ENCODE measurements at places on chromosomes 7 and 10.

- no peak for DNase-seq
Measured at GRCh38 chr7:92820191-92820590, 16.2 kb downstream of the CDK6 start.

DNA sequence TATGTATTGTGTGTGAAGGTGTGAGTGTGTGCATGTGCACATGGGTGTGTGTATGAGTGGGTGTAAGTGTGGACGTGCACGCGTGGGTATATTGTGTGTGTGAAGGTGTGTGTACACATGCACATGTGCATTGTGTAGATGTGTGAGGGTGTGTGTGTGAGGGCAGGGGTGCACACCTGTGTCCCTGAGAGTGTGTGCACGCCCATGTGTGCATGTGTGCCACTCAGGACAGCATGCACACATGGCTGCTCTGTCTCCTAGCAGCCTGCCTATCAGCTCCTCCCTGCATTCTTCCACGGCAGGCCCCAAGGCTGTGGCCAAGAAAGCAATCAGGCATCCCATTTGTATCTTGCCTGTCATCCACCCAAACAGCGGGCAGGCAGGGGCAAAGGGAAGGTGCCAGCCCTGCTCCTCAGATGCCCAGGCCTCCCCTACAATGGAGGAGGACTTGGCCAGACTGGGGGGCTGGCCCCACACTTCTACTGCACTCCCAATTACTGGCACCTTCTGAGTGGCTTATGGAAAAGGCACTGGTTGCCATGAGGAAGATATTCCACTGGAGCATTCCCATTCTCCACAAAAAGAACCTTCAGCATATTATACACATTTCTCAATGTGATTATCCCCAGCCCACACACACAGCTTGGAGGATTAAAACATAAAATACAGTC is 380.4 kb upstream of the ZMIZ1 start:
- no peak for DNase-seq

GRCh38 chr7:108083980-108084379 is 46.2 kb downstream of the LAMB4 start:
- DNase-seq = no peak

DNA sequence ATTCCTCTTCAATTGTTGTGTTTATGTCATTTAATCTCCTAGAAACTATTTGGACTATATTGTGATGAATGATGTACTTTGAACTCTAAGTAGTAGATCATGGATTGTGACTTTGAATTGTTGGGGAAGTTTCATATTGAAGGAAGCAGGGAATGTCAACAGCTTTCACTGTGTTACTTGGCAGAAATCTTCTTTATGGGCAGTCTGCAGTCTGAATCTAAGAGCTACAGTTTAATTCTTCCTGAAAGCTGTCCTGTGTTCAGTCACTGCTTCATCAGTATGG is 91.6 kb downstream of the PPP1R9A start:
- DNase-seq = no peak

DNA sequence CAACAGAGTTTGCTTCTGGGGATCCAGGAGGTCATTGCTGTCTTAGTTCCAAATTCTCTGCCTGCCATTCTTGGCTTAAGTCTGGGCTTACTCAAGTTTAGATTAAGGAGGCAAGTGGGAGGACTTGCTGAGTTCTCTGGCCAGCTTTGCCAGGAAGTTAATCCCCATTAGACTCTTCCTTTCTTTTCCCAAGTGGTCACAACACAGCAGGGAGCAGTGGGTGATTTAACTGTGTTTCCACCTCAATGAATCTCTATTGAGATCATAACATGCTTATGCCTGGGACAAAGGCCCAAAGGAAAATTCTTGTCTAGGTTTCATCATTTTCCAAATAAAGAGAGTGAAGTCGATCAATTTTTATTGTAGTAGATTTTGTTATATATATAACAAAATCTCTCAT is 1159.6 kb downstream of the SORCS3 start:
- no peak for DNase-seq

DNA sequence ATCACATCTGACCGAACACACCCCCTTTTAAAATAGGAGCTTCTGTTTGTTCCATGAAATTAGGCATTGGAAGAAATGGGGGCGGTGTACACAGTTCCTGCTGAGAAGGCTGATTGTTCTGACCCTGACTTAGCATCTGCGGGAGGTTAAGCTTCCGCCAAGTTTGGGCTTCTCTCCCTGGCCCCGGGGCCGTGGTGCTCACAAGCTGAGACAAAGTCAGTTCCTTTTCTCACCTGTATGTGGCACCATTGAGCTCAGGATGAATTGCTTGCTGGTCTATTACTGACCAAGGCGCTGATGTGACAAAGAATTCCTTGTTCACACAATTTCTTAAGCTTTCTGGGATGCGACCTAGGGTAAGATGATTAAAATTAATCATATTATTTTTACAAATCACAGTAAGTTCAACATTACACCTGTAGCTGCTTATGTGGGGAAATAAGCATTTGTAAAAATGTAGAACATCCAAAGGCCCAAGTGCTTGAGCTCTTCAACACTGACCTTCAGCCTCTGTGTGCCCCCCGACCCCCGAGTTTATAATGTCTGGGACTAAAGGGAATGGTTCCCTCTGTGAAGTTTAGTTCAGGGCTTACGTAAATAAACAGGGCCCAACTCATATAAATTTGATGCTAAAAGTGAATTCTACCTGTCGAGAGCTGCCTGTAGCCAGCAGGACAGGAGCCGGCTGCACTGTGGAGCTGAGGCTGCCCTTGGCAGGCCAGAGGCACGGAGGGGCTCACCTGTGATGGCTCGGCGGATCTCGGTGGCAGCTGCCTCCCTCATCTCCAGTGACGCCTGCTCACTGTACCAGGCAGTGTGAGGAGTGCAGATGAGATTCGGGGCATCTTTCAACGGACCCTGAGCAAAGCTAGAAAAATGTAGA is 50.8 kb downstream of the ZRANB1 start:
- DNase-seq = no peak

DNA sequence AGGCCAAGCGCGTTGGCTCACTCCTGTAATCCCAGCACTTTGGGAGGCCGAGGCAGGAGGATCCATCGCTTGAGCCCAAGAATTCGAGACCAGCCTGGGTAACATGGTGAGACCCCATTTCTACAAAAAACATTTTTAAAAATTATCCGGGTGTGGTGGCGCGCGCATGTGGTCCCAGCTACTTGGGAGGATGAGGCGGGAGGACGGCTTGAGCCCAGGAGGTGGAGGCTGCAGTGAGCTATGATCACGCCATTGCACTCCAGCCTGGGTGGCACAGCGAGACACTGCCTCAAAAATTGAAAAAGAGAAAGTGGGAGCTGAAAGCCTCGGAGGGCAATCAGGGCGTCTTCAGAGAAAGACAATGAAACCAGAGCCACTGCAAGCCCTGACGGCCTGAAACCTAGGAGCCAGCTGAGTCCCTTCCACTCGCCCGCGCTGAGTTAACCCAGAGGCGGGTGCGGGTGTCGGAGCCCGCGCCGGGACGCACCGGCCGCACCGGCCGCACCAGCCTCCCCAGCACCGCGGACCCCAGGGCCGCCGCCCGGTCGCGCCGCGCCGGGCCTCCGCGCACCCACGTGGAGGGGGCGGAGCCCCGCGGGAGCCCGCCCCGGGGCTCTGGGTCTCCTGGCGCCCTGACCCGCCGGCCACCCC is 22.4 kb downstream of the ZFAND2A start:
- DNase-seq = no peak

GRCh38 chr7:81492240-81492639 is 277.6 kb downstream of the HGF start:
- no peak for DNase-seq

DNA sequence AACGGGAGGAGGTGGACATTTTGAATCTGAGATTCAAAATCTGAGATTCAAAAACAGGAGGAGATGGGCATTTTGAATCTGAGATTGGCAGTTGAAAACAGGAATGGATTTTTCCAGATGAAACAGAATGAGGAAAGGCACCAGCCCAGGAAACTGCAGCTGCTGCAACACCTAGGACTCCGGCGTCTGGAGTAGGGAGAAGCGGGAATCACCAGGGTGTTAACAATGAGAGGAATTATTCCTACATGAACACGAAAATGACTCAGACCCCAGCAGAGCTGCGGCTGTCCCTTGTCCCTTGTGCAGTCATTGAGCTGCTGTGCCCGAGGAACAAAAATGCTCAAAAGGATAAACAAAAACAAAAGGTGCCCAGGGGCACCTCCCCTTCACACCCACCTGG is 59.9 kb upstream of the KAT6B start:
- DNase-seq = no peak

DNA sequence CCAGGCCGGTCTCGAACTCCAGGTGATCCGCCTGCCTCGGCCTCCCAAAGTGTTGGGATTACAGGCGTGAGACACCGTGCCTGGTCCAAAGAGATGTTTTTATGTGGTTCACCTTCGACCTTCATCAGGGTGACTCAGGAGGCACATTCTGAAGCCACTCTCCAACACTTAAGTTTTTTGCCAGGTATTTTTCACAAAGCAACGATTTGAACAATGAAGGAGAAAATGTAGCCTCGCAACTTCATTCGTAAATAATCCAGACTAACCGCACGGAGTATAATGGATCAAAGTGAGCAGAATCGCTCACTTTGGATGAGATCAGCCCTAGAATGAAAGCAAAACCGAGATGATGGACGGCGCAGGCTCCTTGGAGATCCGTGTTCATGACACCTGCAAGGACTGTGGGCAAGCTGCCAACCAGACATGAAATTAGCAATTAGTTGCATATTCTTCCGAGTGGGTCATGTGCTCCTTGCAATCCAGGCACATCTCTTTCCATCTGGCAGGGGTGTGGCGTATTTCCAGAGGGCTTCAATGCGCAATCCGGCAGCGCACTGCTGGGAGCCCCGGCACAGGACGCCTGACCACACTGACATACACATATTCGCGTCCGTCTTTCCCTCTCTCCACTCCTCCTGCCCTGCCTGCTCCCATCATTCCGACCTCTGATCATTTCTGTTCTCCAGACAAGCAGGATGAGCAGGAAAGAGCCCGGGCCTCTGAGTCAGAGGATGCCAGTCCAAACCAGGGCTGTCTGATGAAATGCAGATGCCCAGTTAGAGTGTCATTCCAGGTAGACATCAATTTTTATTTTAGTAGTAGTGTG is 148.4 kb downstream of the KLF6 start:
- no peak for DNase-seq

GRCh38 chr10:102773986-102774385 is 30.2 kb downstream of the WBP1L start:
- no peak for DNase-seq

- no peak for DNase-seq
Measured at GRCh38 chr10:48444266-48444665, 137.8 kb downstream of the MAPK8 start.

DNA sequence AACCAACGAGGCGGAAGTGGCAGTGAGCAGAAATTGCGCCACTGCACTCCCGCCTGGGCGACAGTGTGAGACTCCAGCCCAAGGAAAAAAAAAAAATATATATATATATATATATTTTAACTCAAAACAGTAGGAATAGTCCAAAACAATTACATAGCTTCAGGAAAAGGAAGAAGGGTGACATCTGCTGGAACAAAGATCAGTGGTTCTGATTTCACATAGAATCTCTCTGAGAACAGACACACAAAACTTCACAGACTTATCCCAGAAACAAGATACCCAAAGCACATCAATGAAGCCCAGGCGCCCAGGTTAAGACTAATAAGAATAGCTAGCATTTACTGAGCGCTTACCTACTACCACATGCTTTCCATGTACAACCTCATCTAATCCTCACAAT is 45.0 kb downstream of the DNMBP start:
- DNase-seq = no peak

Measured in stimulated activated CD8-positive, alpha-beta memory T cell treated with anti-CD3 and anti-CD28 coated beads, Interleukin-7, amount 100 ng/mL, for 4 hours (primary cell).